Endothelial cell (in vitro differentiated cells): ENCODE measurements at places on chromosomes 7 and 10.

GRCh38 chr10:116691635-116692034 is 50.7 kb downstream of the HSPA12A start:
- no peak for DNase-seq

DNA sequence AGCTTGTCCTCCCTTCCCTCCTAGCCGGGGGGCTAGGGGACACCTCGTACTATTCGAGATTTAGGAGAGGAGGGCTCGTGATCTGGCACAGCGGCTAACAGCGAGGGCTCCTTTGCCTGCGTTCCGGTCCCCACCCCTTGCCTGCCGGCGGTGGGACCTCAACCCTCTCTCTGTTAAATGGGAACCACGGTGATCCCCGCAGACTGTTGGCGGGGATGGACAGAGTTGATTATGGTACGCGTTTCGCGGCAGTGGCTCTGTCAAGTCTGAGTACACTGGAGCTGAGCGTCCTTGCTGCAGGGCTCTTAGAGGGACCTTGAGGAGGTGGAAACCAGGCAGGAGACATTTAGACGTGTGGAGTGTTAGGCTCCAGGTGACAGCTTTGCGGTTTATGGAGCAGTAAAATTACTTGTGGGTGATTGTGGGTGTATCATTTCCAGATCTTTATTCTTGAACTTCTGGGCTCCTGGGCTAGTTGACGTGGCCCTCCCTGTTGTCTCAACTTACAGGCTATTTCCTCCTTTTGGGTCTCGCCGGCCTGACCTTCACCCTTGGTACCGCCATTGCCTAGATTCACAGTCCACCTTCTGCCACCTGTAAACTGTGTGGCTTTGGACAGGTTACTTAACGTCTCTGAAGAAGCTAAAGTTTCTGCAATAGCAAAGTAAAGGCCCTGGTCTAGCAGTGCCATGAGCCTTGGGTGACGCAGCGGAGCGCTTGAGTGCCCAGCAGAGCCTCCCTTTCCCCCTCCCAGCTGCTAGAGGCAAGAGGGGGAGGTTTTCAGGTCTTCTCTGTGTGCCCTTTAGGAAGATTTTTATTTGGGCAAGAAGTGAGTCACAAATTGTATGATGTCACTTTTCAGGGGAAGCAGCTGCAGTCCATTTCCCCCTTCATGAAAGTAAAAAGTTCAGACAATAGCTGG is 739 bp downstream of the CASP7 start:
- DNase-seq, result no peak

DNA sequence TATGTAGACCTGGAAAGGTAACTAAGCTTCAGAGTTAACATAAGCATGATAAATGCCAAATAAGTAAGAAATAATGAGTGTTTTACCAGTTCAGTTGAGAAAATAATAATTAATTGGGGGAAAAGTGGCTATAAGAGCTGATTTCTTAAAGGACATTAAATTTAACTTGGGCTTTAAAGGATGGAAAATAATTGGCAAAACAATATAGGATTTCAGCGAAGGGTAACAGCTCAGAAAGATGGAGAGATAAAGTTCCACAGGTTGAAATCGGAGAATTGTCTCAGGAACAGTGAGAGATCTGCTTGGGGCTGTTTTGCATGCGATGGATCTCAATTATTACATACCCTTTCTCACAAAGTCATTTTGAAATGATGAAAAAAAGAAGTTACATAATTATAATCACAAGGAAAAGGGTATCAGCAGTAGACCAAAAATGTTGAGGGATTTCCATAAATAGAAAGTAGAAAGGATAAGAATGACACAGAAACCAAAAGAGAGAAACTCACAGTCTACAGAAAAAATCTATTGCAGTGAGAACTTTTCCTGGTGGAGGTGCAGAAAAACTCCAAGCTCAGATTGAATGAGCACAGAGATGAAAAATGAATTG is 40.1 kb upstream of the ITGB8 start:
- DNase-seq, result no peak

DNA sequence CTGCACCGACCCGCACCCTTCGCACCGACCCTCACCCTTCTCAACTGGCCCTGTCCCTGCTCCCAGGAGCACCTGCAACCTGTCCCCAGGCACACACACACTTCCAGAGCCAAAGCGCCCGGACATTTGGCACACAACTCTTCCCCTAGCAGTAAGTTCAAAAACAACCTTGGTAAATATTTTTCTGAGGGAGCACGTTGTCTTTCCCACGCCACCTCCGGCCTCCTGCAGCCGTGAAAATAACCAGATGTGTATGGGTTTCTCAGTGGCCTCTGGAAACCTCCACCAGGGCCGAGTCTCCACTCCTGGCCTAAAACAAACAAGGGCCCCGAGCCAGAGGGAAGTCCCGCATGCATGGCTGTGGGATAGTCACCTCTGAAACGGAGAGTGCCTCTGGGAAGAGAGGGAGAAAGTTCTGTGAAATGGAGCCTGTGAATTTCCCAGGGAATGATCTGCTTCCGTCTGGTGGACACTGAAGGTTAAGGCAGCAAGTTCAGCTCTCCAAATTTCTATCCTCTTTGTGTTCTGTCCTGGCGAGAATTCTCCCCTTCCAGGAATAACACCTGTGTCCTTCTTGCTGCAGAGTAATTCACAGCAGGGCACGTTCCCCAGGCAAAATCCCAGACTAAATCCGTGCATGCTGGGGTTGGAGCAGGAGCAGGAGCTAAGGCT is 15.8 kb downstream of the PODXL start:
- DNase-seq, result no peak
